ENCODE measurements at places on chromosomes 1 and 21. TPM values are rescaled to one million over a fixed set of nuclear protein-coding genes. Genes with fewer than 3 reads are reported as not detected.

AMY1C gene
- total RNA-seq = not detected

TAGLN2 gene
- total RNA-seq = 1,034 TPM

TCHHL1 gene
- total RNA-seq = not detected

OR2G3 gene
- total RNA-seq = not detected

MFAP2 gene
- total RNA-seq = 0.95 TPM

DMBX1 gene
- total RNA-seq = 0.61 TPM

ANGPTL7 gene
- total RNA-seq = not detected

REG4 gene
- total RNA-seq = not detected

SPATA45 gene
- not detected for total RNA-seq

EVA1C gene
- total RNA-seq = 58.0 TPM

OR2G6 gene
- total RNA-seq = not detected

RNU1-2 gene
- total RNA-seq = not detected

TNFRSF25 gene
- total RNA-seq = 3.2 TPM

MIS18A gene
- total RNA-seq = 14.3 TPM

ITLN2 gene
- 0.96 TPM for total RNA-seq

DNAJC8 gene
- 72.7 TPM for total RNA-seq

GPR37L1 gene
- 0.14 TPM for total RNA-seq

OR10Z1 gene
- total RNA-seq = not detected

CASQ2 gene
- not detected for total RNA-seq

ANKRD34A gene
- 0.20 TPM for total RNA-seq

PLA2G4A gene
- total RNA-seq = 9.0 TPM

IPP gene
- total RNA-seq = 5.8 TPM

TMEM82 gene
- total RNA-seq = not detected

FCRLB gene
- total RNA-seq = 1.6 TPM

STIL gene
- 9.0 TPM for total RNA-seq

XCL1 gene
- not detected for total RNA-seq

PRR9 gene
- not detected for total RNA-seq

FLG2 gene
- not detected for total RNA-seq

SAMD11 gene
- 16.2 TPM for total RNA-seq

ADORA3 gene
- not detected for total RNA-seq

HJV gene
- total RNA-seq = not detected

CAPN8 gene
- total RNA-seq = 1.8 TPM

KCNQ4 gene
- total RNA-seq = 0.27 TPM

C1orf210 gene
- total RNA-seq = not detected

TDRD5 gene
- 0.05 TPM for total RNA-seq

PLEKHA6 gene
- total RNA-seq = 36.3 TPM

COA6 gene
- total RNA-seq = 84.3 TPM

GUCA2B gene
- total RNA-seq = not detected

C8A gene
- not detected for total RNA-seq

B3GALT5 gene
- total RNA-seq = 0.20 TPM

G0S2 gene
- total RNA-seq = 4.3 TPM

GPX7 gene
- total RNA-seq = not detected

BECN2 gene
- not detected for total RNA-seq

ACTA1 gene
- 0.21 TPM for total RNA-seq

CD34 gene
- total RNA-seq = not detected

CFAP107 gene
- not detected for total RNA-seq

CBR3 gene
- 12.0 TPM for total RNA-seq

OR14K1 gene
- total RNA-seq = not detected

PSMD4 gene
- 187 TPM for total RNA-seq

RAB25 gene
- total RNA-seq = not detected

MROH9 gene
- total RNA-seq = not detected

ADIPOR1 gene
- total RNA-seq = 64.7 TPM

ADAMTS1 gene
- 0.08 TPM for total RNA-seq

GON4L gene
- total RNA-seq = 11.9 TPM

Measured in A549 treated with Hydrocortisone at 1 μM for 4 hours (cell line).